ENCODE measurements at places on chromosomes 2 and 18. TPM values are rescaled to one million over a fixed set of nuclear protein-coding genes. Genes with fewer than 3 reads are reported as not detected.

- DNase-seq: no peak
These were observed 37.9 kb downstream of the CREB1 start for GRCh38 chr2:207567671-207568070.

DNA sequence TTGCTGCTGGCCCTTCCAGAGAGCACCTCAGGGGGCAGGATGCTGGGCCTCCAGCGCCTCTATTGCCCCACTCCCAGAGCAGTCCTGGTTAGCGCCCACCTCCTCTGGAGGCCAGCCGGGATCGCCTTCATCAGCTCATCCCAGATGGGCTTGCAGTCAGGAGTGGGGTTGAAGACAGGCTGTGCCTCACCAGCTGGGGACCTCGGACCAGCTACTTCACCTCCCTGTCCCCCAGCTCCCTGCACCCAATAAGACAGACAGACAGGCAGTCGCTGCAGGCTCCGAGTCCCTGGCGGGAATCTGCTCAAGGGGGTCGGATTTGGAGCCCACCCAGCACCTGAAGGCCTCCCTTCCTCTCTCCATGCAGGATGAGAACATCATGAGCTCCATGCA lies 18.9 kb upstream of the FAHD2A start:
- no peak for DNase-seq

DNA sequence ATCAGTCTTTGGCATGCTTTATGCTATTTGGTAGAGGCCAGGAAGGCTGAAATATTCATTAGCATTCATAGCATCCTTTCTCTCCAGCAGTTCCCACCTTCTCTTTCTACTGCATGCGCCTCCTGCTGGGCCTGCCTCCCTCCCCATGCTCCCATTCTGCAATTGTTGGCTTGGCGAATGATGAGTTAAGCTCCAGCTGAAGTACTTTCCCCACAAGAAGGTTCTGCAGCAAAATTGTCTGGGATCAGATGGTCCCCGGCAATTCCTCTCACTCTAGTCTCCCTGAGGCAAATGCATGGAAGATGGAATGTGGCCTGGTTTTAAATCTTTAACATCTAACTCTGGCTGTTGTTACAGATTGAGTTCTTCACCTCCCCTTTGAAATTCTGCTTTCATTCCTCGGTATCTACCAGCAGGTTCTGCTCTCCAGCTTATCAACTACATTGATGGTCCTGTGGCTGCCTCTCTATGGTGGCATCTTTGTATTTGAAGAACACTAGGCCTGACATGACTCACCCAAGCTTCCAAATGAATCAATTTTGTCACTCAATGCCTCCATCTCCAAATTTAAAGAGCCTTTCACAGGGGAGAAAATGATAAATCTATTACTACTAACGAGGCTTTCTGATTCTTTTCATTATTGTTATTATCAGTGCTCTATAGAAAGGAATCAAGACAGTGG lies 55.9 kb downstream of the KCTD18 start:
- no peak for DNase-seq

DNA sequence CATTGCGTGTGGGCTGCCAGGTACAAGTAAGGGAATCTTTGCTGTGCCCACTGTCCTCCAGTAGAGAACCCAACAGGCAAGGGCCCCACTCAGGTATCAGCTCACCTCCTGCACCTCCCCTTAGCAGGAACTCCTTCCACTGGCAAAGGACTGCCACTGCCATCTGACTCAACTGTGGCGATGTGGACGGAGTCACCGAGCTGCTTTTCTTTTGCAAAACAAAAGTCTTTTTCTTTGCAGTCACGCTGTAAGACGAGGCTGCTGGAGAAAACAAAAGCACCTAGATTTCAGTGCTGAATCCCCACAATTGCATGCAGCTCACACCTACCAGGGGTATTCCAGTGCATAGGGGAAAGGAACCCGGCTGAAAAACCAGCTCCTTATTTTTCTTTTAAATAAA lies 7.9 kb downstream of the MTERF4 start:
- DNase-seq: no peak

- peak; percentile 82 for DNase-seq
These were observed at the start of gene MBP for GRCh38 chr18:77132369-77133050. MBP (minus strand) TSS chr18:77132783; CDS start chr18:77105261, 27,522 bp downstream.

GRCh38 chr2:8676921-8677645 lies 4.8 kb upstream of the ID2 start:
- no peak for DNase-seq

GRCh38 chr18:71036783-71037182 lies 747.9 kb downstream of the SOCS6 start:
- no peak for DNase-seq

DNA sequence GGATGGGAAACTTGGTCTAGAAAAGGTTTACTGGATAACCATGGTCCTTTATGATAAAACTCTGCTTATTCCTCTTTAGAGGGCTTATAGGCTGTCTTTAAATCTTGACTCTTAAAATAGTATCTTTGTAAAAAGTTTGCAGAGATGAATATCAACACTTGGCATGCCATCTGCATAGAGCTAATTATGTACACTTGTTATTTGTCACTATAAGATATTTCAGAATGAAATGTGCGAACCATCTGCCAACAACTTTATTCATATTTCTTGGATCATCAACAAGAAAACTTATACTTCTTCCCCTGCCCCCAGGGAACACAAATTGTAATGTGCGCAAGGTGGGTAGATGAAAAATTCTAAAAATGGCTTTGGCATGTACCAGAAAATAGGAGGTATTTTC lies 653.0 kb upstream of the CHAC2 start:
- DNase-seq: no peak

DNA sequence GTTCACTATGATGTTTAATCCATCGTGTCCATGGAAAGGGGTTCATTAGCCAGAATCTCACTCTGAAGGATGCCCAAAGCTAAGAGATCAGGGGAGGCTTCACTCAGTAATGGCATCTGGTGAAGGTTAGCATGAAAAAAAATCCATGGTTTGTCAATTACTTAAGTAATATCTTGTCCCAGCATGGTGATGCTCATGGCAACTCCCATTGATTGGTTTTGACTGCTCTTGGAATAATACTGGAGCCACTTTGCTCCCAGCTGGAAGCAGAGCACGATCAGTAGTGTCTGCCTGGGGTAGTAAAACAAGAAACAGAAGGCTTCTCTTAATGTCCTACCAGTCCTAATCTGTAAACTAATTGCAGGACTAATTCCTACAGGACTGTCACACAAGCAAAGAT lies 799.4 kb downstream of the CNTNAP5 start:
- no peak for DNase-seq

DNA sequence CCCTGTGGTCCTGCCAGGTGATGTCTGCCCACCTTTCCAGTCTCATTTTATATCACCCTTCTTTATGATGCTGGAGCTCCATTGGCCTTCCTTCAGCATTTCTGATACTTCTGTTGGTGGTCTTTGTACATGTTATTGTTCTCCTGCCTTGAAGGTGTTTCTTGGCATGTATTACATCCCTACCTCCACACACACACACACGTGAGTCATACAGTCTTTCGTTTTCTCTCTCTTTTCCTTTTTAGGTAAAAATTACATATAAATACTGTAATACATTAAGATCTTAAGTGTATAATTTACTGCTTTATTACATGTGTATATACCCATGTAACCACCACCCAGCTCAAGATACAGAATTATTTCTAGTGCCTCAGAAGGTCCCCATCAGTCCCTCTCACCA lies 10.2 kb upstream of the ADGRF3 start:
- no peak for DNase-seq

GRCh38 chr18:66533693-66534092 lies 70.2 kb downstream of the CDH19 start:
- no peak for DNase-seq

GRCh38 chr2:82120654-82121053 lies 1816.1 kb upstream of the LRRTM1 start:
- no peak for DNase-seq

DNA sequence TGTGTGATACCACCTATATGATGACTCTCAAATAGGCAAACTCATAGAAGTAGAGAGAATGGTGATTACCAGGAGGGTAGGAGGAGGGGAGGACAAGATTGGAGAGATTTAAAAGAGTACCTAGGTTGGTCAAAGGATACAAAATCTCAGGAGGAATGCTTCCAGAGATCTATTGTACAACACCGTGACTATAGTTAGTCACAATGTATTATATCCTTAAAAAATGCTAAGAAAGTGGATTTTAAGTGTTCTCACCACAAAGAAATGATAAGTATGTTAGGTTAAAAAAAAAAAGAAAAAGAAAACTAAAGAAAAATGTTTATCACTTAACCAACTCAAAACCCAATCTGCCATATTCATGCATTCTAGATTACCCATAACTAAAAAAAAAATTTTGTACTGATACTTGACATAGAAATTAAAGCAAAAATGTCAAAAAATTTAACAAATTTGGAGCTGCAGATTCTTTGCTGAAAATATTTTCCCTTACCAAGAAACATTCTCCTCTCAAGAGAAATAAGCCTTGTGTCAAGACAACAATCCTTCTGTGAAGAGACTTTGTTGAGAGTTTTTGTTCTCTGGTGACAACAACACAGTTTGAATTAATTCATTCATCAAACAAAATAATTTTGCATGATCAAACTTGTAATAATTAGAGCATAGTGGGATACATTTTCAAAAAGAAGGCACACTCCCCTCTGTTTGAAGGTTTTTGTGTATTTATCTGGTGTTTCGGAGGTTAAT lies 213.1 kb downstream of the DNER start:
- no peak for DNase-seq

DNA sequence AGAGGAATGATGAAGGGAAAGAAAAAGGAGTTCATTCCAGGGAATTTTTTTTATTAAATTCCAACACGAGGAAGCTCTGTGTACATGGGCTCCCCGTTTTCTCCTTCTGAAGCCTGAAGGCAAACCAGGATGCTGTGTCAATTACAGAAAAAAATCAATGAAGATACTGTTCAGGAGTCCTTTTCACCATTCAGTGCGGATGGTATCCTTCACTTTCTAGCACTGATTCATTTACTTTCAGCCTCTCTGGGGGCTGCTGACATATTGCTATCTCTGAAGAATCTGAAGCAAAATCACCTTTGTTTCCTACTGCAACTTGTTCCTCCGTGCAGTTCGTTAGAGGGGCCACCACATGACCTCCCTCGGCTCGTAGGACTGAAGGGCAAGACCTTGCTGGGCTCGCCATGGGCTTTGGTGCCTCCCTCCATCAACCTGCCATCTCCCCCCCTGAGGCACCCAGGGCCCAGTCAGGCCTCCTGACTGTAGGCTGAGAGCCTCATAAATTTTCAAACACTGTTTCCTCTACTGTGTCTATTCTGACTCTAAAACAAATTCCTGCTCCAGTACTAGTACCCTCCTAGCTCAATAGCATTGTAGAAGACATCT lies 25.5 kb upstream of the ST8SIA3 start:
- DNase-seq: no peak

DNA sequence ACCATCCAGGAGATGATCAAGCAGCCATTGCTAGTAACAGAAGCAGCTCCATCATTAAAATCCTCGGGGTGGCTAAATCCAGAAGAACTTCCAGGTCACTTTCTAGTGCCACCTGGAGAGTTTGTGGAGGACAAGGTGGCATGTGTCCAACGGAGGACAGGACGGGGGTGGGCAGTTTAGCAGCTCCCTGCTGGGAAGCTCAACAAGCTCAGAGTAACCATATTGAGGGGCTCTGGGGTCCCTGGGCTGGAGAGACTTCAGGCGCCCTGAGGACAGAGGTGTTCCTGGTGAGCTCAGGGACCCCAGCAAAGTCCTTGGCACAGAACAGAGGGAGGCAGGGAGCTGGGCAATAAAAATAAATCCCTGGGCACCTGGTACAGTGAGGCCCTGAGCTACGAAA lies 140.0 kb upstream of the FHL2 start:
- no peak for DNase-seq

DNA sequence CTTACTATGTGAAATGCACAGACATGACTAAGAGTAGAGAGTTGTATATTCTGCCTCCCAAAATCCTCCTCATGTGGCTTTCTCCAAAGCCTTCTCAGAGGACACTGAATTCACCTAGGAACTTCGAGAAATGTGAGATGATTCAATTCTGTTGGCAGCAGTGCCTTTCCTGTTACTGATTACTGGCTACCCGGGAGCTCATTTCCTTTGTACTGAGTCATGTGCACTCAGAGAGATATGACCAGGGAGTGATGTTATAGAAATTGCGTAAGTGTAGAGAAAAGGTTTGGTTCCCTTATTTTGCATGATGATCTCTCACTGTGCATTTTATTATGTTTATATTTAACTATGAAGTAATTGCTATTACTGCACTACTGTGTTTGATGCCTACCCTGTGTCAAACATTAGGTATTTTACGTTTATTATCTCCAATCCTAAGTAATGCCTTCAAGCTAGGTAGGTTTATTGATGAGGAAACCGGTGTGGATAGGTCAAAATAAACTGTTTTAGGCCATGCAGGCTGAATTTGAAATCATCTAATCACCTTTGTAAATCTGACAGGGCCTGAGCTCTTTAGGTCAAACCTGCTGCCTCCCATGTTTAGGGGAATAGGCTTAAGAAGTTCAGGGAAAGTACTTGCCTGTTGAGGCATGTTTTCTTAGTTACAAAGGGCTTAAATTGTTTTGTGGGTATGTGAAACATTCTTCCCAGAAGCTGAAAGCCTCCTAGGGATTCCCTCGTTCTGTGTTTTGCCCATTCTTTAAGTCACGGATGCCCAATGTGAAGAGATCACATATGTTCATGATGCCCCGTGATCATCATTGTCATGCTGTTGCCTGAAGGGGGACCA lies 86.8 kb downstream of the FMNL2 start:
- DNase-seq: peak; percentile 79

DNA sequence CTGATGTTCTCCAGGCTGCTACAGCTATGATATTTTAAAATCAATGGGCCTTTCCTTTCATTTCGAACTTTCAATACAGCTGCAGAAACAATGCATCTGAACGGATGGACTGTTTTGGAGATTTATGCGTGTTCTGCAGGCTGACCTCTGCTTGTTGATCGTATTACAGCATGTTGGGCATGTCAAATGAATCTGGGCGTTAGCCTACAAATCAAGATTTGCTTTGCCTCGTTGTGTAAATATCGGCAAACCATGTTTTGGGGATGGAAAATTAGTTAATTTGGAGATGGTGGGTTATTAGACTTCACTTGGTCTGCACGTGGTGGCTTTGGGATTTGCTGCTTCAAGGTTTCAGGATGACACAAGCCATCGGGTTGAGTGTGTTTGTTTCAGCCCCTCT lies 129.3 kb downstream of the AGAP1 start:
- no peak for DNase-seq

DNA sequence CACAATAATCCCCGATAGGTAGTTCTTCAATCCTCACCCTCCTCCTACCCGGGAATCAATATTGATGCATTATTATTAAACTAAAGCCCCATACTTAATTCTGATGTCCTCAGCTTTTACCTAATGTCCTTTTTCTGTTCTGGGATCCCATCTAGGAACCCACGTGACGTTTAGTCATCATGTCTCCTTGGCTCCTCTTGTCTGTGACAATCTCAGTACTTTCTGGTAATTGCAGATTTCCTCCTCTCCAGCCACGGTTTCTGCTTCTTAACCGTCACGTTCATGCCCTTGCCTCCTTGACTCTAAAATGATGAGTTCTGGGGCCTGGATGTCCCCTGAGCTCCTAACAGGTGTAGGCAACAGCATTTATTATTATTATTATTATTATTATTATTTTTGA lies 2.9 kb upstream of the DGKD start:
- DNase-seq: no peak

The NRP2 gene
- 39.7 TPM for total RNA-seq

The TFCP2L1 gene
- total RNA-seq: 5.5 TPM

The CD226 gene
- total RNA-seq: 3.3 TPM

The DGUOK gene
- 79.7 TPM for total RNA-seq

The ZNF519 gene
- not detected for total RNA-seq

The CXCR1 gene
- total RNA-seq: not detected
